D341Med (cell line): ENCODE measurements at places on chromosomes 7 and 10.

DNA sequence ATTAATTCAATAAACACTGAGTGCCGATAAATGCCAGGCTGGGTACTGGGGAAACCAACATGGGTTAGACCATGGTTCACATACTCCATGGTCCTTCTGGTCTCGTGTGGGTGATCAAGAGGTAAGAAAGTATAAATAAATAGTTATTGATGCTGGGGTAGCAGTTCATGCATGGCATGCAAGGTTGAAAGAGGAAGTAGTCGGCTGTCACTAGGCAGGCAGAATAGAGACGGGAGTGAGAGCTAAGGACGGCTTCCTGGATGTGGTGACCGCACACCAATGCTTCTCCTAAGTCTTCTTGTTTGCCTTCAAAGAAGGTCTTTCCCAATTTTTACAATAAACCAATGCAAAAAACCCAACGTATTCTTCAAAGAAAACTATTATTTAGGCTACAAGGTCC, 208.6 kb downstream of the ADAM12 start:
- DNase-seq: no peak

DNA sequence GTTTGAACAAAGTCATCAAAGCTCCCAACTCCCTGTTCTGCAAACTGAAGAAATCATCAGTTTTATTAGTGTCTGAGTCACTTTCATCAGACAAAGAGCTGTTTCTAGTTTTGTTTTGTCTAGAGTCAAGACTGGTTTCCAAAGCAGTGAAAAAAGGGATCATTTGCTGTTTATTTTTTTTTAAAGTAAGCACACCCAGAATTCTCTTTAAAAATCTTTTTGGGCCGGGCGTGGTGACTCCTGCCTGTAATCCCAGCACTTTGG, 972.0 kb upstream of the CELF2 start:
- no peak for DNase-seq

GRCh38 chr10:31129271-31129670, 97.6 kb upstream of the ZNF438 start:
- no peak for DNase-seq

DNA sequence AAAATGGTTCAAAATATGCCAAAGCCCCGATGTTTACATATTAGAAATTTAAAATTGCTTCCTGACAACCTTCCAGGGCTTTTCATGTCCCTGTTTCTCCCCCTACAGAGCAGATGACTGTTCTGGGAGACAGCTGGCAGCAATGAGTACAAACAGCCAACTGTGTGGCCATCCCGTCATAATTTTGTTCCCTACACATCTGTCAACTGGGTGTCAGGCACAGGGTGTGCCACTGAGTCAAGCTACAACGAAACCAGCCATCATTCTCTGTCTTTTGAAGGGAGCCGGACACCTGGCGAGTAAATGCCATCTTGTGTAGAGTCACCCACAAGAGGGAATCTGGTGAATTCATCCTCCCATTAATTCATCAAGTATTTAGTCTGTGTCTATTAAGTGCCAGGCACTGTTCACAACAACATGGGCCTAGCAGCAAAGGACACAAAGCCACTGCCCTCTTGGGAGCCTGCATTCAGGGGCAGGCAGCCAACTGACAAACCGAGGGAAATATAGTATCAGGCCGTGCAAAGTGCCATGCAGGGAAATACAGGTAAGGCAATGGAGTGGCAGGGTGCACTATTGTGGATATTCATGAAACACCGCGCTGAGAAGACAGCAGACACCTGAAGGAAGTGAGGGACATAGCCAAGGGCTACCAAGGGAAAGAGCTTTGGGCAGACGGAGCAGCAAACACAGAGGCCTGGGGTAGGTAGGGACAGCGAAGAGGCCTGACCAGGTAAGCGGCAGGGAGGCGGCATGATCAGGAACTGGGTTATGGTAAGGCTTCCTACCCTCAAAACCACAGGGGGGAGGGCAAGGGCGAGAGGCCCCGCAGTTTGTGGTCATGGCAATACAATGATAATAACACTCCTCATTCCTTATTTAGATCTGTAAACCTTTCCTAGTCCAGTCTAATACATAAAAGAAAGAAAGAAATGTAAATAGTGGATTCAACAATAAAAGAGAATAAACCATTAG, 213.6 kb downstream of the FAM107B start:
- DNase-seq: no peak

- no peak for DNase-seq
These were observed 7.9 kb upstream of the GSDME start for GRCh38 chr7:24764972-24765744.

- DNase-seq: no peak
These were observed 142.2 kb downstream of the PLPP4 start for GRCh38 chr10:120599200-120599724.

DNA sequence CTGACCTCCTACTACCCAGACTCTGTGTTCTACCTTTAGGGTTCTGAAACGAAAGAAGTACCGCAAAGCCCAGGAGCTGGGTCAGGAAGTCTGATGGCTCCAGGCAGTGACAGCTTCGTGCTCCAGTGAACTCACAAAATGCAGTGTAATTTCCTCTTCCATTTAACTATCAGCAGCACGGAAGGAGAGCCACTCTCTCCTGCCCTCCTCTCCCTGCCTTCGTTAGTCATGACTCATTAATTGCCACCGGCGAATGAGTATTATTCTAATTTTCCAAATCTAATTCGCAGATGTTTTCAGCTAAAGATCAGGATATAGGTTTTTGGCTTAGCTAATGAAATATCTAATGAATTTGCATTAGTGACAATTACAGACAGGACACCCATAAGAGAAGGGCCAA, 1262.0 kb downstream of the TYW1 start:
- DNase-seq: no peak

DNA sequence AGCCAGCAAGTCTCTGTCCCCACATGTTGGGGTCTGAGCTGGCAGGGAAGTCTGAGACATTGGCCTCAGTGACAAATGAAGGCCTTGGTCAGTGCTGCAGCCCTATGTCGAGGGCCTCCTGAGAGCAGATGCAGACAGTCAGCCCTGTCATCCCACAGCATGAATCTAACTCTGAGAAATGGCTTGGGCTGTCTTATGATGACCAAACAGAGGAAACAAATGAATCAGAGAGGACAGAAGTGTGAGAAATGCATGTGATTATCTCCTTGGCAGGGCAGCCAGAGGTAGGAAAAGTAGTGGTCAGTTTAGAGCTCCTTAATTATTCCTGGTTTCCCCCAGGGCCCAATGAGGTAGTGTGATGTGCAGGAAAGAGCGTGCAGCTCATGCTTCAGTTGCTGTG, 287.6 kb downstream of the SORCS3 start:
- no peak for DNase-seq

GRCh38 chr7:142451817-142452216, 194.0 kb upstream of the PRSS58 start:
- DNase-seq: no peak

DNA sequence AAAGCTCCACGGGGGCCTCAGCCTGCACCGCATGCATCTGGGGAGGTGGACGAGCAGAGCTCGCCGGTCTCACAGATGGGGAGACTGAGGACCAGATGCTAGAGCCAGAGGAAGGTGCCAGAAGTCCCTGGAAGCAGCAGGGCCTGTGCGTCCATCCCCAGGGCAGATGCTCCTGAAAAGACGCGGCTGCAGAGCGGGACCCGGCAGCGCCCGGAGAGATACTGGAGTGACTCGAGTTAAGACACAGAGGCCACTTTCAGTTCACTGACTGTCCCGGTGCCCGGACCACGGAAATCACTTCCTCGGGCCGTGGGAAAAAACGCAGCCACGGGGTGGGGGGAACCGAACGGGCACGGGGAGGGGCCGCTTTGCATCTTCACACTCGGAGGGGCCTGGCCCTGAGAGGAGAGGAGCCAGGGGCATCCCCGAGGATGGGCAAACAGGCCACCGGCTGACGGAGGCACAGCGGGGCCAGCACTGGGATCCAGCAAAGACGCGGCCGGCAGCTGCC, 85.4 kb downstream of the FOXL3 start:
- DNase-seq: peak; percentile 23
